ENCODE measurements at places on chromosomes 7 and 10.

- peak; percentile 10 for DNase-seq
These were observed 109.6 kb downstream of the WNT2 start for GRCh38 chr7:117212969-117213877.

GRCh38 chr10:103184615-103185014, 8.5 kb downstream of the NT5C2 start:
- no peak for DNase-seq

DNA sequence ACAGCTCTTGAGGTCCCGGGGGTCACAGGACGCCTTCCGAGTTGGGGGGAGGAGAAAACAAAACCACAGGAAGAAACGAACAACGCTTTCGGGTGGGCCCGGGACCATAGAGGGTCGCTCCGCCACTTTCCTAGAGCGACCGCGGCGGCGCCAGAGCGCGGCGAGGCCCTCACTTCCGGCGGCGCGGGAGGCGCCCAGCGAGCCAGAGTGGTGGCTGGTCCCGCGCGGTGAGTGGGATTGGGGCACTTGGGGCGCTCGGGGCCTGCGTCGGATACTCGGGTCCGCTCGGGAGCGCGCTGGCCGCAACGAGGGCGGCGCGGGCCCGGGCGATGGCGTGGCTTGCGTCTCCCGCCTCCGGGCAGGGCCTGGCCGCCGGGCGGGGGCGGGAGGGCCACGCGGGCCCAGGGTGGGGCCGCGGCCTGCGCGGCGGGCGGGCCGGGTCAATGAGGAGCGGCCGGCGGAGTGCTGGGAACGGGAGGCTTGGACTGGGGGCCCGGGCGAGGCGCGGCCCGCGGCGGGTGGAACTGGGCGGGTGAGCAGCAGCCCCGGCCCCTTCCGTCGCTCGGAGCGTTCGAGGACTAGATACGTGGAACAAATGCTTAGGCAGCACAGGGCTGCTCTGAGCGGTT, at the start of gene ZNF22:
ZNF22 (plus strand) TSS at position 172 of the 629 bp plus-strand sequence. CDS start 2,446 bp downstream, outside the sequence.
- DNase-seq: peak; percentile 45

- DNase-seq: no peak
These were observed 84.0 kb downstream of the ARL4A start for GRCh38 chr7:12771378-12771877.

DNA sequence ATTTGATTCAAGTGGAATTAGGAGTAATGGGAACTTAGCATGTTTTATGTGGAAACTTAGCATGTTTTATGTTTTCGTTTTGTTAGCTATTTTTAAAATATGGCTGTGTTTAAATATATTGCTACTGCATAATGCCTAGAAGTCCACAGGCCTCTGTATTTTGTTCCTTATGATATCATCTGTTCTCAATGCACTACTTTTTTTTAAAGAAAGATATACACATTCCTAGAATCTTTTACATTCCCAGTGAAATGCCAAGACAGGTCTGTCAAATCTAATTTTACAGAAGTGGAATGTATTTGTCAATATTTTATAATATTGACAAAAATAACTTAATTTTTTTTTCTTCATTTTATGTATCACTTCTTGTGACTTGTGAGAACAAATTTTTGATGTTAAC, 51.6 kb downstream of the ST7 start:
- no peak for DNase-seq

DNA sequence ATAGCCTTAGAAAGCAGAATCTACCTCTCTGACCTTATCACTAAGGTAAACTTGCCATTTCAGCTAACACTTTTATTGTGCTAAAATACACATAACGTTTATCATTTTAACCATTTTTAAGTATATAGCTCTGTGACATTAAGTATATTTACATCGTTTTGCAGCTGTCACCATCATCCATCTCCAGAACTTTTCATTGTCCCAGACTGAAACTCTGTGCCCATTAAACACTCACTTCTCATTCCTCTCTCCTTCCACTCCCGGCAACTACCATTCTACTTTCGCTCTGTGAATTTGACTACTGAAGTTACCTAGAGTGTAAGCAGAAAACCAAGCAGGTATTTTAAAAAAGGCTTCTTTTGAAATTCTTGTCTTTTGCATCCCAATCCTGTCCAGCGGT, 1.3 kb downstream of the DDX50 start:
- DNase-seq: no peak

DNA sequence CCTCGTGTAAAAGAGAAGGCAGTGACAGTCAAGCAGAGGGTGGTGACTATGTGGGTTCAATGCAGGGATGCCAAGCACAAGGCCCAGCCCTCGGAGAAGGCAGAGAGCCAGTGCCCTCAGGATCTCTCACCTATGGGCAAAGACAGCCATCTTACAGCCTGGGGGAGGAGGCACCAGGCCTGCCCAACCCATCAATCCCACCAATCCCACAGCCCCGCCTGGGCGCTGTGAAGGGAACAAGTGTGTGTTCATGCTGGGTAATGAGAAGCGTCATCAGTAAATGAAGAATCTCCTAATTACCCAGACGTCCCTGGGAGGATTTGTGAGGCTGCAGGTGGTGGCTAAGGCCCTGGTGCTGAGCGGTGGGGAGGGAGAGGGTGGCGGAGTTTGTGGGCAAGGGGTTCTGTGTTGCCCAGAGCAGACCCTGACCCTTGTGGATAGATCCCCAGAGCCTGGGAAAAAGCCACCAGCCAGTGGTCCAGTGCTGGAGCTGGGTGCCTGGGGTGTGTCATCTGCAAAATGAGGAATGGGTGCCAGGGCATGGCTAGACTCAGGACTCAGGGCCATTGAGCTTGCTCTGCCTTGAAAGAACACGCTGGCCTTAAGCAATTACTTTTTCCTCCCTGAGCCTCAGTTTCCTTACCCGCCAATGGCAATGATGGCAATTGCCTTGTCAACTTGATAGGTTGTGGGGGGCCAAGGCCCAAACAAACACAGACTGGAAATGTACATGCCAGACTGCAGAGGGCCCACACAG, 128.1 kb upstream of the UNC5B start:
- no peak for DNase-seq

- no peak for DNase-seq
These were observed 147.9 kb upstream of the PDE1C start for GRCh38 chr7:32218154-32218467.

GRCh38 chr7:142125256-142125955, 13.9 kb downstream of the MGAM2 start:
- no peak for DNase-seq

- no peak for DNase-seq
These were observed 1239.3 kb downstream of the SORCS1 start for GRCh38 chr10:105925045-105925785.

GRCh38 chr10:43202224-43202656, 64.0 kb downstream of the CSGALNACT2 start:
- no peak for DNase-seq

DNA sequence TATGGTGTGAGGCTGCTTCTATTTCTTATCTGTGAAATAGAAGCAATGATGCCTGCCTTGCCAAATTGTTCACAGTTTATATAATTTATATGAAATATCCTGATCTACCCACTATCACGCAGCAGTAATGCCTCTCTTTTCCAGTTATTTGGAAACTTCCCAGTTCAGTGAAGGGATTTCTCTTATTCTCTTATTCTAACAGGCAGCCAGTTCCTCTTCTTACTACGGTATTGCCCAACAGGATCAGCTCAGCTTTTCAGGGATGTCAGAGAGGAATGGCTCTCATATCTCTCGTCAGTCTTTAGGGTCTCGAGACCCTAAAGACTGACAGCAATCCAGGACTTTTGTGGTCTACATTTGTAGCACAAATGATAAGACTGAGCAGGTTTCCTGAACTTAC, 215.6 kb downstream of the CREB5 start:
- no peak for DNase-seq
